Right renal cortex interstitium (tissue), 3 donors: ENCODE measurements at places on chromosomes 7 and 10. TPM values are rescaled to one million over a fixed set of nuclear protein-coding genes. Genes with fewer than 3 reads are reported as not detected.

- no peak for DNase-seq
These were observed 221.7 kb downstream of the PLXNA4 start for GRCh38 chr7:132354527-132354926.

DNA sequence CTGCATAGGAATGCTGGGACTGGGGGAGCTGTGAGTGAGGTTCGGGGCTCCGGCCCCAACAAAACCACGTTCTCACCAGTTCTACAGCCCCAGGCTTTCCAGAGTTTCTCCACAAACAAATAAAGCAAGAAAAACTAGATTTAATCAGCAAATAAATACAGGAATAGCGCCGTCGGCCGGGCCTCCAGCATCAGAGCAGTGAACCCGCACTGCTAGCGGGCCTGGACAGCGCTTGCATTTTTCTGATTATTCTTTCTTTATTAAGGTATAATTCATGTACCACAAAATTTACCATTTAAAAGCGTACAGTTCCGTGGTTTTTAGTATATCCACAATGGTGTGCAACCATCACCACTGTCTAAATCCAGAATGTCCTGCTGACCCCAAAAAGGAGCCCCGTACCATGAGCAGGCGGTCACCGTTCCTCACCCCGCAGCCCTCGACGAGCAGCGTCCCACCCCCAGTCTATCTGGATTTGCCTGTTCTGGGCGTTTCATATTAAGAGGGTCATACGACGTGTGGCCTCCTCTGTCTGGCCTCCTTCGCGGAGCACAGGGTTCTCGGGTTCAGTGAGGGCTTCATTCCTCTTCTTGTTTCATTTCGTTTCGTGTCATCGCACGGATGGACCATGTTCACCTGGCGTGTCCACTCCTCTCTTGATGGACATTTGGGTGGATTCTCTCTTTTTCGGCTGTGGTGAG is 35.5 kb upstream of the FOXL3 start:
- no peak for DNase-seq

DNA sequence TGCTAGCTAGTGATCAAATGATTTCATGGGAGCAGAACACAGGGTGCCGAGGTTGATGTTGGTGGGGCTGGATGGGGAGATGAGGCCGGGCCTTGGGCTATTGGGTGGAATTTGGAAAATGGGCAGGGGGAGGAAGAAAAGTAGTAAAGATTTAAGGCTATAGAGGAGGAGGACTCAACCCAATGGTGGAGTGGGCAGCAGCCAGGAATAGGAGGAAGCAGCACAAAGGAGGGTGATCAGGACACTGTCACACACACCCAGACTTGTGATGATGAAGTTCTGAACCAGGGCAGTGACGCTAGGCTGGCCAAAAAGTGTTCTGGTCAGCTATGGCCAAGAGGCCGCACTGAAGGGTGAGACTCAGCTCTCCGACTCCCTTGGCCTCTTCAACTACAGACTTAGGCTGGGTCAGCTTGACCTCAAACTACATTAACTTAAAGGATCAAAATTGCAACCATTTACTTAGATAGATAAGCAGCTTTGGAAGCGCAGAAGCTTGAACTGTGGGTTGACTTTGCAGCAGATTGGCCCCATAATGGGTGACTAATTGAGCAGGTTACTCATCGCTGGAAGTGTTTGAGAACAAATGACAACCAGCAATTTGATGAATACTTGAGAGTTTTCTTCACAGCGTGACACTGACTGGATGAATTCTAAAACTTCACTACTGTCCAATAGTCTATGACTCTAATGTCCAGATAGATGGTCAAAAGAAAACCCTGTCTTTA is 29.4 kb upstream of the GPR26 start:
- DNase-seq, result no peak

- no peak for DNase-seq
These were observed 12.3 kb upstream of the MRPS33 start for GRCh38 chr7:141027043-141027442.

DNA sequence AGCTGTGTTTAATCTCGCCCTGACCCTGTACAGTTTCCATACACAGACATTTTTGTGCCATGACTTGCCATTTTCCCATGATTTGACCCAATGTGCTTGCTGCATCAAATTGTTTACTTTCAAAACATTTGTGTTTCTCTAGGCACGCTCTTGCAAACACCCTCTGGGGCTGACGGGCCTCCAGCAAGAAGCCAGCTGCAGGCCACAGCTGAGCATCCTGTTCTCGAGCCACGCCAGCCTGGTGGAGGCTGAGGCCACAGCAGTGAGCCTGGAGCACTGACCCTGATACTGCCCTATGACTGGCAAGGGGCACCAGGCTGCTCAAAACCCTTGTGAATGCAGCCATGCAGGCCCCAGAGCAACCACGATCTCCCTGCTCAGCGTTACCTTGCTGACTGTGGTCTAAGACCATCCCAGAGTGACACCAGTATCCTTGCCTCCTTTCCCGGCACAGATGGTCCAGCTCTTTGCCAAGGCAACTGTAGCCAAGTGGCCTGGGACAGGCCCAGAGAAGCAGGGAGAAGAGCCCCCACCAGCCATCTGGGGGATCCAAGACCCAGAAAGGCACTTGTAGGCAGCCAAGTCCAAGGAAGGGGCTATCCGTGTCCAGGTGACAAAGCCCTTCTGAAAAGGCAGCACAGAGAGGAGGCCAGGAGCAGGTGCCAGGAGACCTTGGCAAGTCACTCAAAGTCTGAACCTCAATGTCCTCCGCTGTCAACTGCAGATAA is 78.5 kb downstream of the OAT start:
- DNase-seq, result no peak

GRCh38 chr10:85864173-85864549 is 502.4 kb downstream of the GRID1 start:
- DNase-seq, result no peak

DNA sequence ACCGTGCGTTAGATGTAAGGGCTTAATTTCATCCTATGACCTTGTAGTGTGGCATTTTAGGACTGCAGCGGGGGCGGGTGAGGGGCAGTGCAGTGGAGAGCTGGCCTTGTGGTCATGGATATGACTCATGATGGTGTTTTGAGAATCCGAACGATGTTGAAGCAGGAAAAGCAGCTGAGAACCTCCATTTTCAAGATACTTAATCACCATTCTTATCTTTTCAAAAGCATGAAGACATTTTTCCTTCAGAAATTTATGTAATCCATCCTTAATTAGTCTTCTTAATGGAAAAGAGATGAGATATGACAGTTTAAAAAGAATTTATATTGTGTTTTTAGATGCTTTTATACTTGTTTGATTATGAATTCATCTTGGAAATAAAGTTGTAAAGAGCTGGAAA is 9.6 kb downstream of the ATP5F1C start:
- no peak for DNase-seq

DNA sequence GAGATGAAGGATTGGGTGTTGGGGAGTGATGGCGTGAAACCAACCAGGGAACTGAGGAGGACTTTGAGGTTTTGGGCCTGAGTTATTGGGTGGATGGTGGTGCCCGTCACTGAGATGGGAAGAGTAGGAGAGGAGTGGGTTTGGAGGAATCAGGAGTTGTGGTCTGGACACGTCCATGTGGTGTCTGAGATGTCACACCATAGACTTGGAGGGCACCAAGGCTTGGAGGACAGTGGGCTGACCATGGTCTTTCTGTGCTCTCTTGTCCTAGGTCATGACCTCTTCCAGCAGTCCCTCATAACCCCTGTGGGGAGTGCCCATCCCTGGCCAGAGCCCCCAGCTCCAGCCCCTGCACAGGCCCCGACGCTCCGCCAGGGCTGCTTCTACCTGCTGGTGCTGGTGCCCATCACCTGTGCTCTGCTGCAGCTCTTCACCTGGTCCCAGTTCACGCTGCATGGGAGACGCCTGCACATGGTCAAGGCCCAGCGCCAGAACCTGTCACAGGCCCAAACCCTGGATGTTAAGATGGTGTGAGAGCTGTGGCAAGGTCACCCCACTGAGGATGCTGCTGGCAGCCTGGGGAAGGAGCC is 24.2 kb upstream of the C10orf95 start:
- DNase-seq, result no peak

GRCh38 chr7:145497911-145498525 is 618.6 kb upstream of the CNTNAP2 start:
- DNase-seq, result no peak

DNA sequence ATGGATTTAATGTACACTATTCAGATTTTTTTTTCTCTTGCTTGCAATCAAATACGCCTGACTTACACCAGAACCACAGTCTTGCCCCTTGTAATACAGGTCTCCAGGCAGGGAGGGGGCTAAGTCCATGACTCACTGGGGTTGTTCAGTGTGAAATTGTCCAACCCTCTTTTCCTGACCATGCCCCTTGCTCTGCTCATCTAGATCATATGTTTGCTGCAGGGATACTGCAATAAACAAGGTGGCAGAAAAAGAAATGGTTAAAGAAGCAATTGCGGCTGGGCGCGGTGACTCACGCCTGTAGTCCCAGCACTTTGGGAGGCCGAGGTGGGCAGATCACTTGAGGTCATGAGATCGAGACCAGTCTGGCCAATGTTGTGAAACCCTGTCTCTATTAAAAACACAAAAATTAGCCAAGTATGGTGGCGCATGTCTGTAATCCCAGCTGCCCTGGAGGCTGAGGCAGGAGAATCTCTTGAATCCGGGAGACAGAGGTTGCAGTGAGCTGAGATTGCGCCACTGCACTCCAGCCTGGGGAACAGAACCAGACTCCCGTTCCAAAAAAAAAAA is 85.5 kb downstream of the TMEM130 start:
- no peak for DNase-seq

- DNase-seq, result no peak
These were observed 191.9 kb downstream of the MDFIC start for GRCh38 chr7:115113776-115114175.

- no peak for DNase-seq
These were observed 1022.2 kb upstream of the LRRTM3 start for GRCh38 chr10:65903620-65904019.

GRCh38 chr10:1050554-1050953 is 1.6 kb upstream of the IDI1 start:
- no peak for DNase-seq

GRCh38 chr10:122426829-122427228 is 27.6 kb upstream of the ARMS2 start:
- DNase-seq, result no peak

- no peak for DNase-seq
These were observed 62.0 kb upstream of the STEAP4 start for GRCh38 chr7:88368686-88369085.

GRCh38 chr7:152911922-152912321 is 152.4 kb downstream of the ACTR3B start:
- DNase-seq, result no peak

DNA sequence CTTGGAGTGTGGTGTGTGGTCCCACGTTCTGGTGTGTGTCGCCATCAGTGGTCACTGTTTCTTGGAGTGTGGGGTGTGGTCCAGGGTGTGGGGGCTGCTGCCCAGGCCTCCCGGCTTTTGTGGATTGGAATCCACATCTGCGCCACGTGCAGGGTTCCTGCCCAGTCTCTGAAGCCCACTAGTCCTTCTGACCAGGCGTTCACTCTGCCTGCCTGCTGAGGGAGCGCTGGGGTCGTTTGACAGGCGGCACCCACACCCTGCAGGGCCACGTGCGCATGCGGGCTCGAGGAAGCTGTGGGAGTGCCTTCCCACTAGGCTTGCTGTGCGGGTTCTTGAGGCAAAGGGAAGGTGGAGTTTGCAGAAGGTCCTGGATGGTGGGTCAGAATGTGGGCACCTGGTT is 51.4 kb downstream of the INPP5A start:
- no peak for DNase-seq

DNA sequence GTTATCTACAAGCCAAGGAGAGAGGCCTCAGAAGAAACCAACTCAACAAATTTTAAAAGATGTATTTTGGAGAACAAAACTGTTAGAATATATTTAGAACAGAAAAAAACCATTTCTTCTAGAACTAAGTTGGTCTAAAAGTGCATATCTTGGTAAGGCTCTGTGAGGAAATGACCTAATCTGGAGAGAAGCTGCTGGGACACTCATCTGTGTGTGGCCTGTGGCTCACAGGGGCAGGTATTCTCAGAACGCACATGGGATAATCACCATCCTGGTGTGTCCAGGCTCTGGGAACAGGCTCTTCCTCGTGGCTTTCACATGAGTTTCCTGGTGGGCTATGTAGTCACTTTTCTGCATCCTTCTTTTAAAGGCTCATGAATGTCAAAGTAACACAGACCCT is 38.1 kb upstream of the PRSS1 start:
- no peak for DNase-seq

- no peak for DNase-seq
These were observed at the start of gene JAKMIP3 for GRCh38 chr10:132065491-132066105. Gene JAKMIP3 (plus strand): TSS chr10:132065946. CDS start chr10:132104809, 38,863 bp downstream.

The GIMAP1 gene
- 3.1 TPM for polyA plus RNA-seq

GRCh38 chr10:119357412-119358151 is 150.2 kb downstream of the GRK5 start:
- DNase-seq, result no peak

The CCL24 gene
- not detected for polyA plus RNA-seq

DNA sequence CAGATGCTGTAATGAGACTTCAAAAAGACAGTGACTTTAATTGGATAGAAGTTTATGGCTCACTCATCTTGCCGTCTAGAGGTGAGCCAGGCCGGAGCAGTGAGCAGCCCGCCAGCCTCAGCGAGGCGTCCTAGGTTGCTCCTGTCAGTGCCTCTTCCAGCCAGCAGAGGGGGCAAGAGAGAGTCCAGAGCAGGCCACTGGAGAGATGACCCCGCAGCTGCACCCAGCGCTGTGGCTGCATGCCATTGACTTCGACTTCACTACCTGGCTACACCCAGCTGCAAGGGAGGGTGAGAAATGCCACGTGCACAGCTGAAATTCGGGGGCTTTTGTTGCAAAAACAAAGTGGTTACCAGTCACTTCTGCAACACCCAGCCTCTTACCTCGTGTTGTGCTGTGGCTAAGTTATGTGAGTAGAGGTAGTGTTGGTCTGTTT is 26.5 kb downstream of the NUB1 start:
- peak; percentile 72 for DNase-seq

DNA sequence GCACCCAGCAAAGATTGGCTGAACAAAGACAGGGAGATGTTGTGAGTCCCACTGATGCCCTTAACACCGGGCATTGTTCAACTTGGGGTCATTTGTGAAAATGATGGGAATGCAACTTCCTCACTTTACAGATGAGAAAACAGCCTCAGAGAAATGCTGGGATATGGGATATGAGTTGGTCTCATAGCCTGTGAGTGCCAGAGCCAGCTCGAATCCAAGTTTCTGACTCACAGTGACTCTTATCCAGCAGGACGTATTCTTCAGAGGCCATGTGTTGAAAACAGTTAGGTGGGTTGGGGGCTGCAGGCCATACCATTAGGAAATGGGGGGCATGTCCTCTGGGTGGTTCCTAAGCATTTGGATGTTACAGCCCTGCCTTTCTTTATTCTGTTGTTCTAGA is 45.2 kb downstream of the KIAA1217 start:
- DNase-seq, result no peak

The STEAP1 gene
- polyA plus RNA-seq, result 14.3 TPM

DNA sequence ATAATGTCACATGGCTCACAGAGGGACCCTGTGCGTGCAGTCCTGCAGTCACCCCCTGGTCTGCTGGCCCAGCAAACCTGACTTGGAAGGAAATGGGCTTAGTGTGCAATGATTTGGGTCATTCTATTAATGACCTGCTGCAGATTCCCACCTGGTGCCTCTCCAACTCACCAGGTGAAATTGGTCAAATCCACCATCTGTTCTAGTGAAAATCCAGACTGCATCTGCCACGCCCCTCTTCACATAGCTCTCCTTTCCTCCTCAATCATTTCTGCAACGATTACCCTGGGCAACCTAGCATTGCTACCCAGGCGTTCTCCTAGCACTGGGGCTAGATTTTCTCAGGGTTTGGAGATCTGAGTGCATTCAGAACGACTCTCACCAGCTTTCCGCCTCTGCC is 29.4 kb downstream of the SRRM3 start:
- no peak for DNase-seq
